ENCODE measurements at places on chromosomes 12 and 14.

GRCh38 chr12:28711421-28711820 is 437.7 kb upstream of the FAR2 start:
- no peak for DNase-seq

GRCh38 chr14:75831455-75831854 is 150.3 kb downstream of the TGFB3 start:
- peak; percentile 20 for DNase-seq

- no peak for DNase-seq
Observed at GRCh38 chr12:71652656-71653055, 11.0 kb downstream of the ZFC3H1 start.

GRCh38 chr12:27865421-27865820 is 85.4 kb upstream of the MANSC4 start:
- DNase-seq: no peak

GRCh38 chr12:104596898-104597843 is 140.4 kb downstream of the CHST11 start:
- DNase-seq: no peak

DNA sequence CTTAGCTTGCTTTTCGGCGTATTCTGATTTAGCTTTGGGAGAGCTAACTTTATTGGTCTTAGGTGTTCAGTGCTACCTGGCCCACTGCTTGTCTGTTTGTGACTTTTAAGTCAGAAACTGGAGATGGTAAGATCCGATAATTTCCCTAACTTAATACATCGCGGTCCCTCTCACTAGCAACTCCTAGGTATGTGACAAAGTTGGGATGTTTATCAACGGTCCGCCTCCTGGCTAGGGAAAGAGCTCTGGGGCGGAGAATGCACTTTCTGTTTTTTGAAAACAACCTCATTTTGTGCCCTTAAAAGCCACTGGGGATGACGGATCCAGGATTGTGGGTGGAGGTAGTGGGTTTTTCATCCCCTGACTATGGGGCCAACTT is 1.2 kb downstream of the CDKN1B start:
- DNase-seq: peak; percentile 46

DNA sequence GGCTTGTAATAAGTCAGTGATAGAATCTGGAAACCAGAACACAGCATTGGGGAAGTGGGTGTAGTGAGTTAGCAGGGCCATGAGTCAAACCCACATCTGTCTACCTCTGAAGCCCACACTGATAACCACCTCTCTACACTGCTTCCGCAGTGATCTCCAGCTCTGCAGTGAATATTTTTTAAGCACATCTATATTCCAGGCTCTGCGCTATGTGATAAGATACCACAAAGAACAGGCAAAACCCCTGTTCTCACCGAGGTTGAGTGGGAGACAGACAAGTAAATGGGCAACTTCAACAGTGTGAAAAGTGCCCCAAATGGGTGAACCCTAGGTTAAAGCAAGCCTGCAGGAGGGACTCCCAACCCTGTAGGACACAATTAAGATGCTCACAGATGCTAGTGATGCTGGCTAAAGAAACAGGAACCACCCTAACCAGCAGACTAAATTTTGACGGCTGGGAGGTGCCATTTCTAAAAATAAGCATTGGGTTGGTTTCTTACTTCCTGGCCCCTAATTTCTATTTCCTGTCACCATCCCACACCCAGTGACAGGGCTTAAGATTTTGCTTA is 375.0 kb downstream of the DPF3 start:
- peak; percentile 52 for DNase-seq

GRCh38 chr14:79407572-79407971 is 803.7 kb downstream of the DIO2 start:
- no peak for DNase-seq

DNA sequence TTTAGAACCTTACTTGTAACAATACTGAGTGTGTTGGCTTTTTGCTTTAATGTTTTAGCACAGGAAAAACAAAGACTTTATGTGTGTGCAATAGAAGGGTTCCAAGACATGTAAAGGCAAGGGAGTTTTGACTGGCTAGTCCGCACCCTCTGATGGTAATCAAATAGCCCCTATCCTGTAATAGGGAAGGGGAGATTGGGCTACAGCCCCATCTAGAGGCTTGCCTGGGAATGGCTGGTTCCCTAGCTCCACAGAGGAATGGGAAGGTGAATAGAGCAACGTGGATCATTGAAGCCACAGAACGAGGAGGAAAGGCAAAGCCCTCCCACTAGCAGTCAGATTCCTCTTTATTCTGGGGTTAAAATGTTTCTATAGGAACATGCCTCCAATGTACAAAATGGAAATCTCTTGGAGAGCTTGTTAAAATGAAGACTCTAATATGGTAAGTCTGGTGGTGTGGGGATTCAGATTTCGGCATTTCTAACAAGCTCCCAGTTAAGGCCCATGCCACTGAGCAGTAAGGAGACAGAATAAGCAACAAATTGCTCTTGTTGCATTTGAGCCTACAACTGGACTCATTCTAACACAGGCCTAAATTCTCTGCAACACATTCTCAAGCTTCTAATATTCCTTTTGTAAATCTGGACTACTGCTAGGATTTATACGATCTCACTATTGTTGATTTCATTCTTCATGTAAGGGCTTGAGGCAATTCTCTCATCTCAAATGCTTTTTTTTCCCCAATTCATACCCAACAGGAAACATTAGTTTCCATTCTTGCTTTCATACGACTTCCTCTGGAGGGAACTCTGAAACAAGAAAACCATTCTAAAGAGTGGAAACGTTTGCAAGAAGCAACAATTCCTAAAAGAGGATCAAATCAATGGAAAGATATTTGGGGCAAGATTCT is 57.1 kb downstream of the NIN start:
- DNase-seq: peak; percentile 35

DNA sequence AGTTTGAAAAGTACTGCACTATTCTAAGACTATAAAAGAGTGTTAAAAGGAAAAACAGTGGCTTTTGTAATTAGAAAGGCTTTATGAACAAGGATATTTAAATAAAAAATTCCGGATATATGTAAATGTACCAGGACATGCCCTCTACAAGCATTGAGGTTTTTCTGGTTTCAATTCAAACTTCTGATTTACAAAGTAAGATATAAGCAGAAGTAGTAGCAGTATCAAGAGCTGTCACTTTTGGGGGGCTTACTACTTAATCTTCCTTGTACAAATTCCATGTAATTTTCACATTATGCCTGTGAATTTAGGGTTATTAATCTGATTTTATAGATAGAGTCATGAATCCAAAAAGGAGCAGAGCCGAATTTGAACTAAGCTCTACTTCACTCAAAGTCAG is 170.3 kb upstream of the ATP2B1 start:
- DNase-seq: no peak

GRCh38 chr14:96285667-96286066 is 29.7 kb downstream of the BDKRB1 start:
- DNase-seq: no peak

GRCh38 chr14:101770183-101770582 is 8.7 kb downstream of the PPP2R5C start:
- no peak for DNase-seq

- DNase-seq: no peak
Observed at GRCh38 chr12:47237751-47238211, 158.0 kb upstream of the AMIGO2 start.
